ENCODE measurements at places on chromosomes 16 and 17.

GRCh38 chr17:29061036-29061435 lies 18.1 kb downstream of the PIPOX start:
- DNase-seq, result no peak

DNA sequence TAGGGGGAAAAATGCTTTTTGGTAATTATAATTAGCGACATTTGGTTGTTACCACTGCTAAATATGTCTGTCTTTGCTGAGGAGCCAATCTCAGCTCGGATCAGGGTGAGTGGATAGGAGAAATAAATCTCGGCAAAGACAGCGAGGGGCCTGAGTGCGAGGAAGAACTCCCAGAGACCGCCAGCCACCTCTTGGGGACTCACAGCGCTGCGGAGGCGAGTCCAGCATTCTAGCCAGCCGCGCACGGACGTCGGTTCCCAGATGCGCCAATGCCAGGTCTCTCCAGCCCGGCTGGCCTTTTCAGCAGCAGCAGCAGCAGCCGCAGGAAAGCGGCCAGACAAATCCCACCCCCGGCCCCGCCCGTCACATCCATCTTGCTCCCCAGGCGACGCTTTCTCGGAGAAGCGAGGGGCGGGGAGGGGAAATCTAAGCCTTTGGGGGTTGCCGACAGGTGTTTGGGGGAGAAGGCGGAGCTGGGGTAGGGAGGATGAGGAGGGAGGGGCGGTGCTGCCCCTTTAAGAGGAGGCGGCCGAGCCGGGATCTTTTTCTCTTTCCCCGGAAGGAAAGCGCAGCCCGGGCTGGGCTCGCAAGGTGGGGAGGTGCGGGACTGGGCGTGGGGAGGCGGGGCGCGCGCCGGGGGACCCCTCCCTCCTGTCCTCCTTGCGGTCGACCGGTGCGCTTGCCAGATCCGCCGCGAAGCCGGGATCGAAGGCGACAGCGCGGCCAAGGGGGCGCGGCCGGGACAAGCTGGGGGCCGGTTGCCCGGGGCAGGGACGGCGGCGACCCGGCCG lies at the start of gene ITGA3:
Gene ITGA3 (plus strand): TSS at position 685 of the 791 bp plus-strand sequence. CDS start 330 bp downstream, outside the sequence.
- peak; percentile 72 for DNase-seq

GRCh38 chr17:17714879-17715278 lies 33.6 kb downstream of the RAI1 start:
- DNase-seq, result no peak

DNA sequence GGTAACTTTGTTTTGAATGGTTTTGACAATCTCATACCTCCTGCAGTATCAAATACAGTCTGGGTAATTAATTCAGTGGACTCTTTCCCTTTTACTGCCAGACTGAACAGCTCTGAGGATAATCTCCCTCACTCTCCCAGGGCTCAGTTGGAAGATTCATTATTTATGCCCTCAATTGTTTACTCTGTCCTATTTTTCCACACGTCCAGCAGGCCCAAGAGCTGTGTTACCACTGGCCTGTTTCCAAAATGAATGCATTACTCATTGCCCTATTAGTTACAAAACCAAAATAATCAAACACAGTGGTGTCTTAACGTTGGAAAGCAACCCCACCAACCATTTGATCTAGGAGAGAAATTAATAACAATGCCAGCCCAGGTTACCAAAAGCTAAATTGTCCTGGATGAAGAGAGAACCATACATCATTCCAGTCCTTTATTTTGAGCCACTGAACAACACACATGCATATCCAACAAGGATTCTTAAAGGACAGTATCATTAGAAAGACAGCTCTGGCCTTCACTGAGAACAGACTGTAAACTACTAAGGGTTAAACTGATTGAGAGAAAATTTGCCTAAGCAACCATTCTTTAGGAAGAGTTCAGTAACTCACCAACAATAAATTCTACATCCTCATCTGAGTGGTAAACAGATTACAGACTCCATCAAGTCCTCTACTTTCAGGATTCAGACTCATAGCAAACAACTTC lies 34.5 kb downstream of the FAM222B start:
- no peak for DNase-seq

DNA sequence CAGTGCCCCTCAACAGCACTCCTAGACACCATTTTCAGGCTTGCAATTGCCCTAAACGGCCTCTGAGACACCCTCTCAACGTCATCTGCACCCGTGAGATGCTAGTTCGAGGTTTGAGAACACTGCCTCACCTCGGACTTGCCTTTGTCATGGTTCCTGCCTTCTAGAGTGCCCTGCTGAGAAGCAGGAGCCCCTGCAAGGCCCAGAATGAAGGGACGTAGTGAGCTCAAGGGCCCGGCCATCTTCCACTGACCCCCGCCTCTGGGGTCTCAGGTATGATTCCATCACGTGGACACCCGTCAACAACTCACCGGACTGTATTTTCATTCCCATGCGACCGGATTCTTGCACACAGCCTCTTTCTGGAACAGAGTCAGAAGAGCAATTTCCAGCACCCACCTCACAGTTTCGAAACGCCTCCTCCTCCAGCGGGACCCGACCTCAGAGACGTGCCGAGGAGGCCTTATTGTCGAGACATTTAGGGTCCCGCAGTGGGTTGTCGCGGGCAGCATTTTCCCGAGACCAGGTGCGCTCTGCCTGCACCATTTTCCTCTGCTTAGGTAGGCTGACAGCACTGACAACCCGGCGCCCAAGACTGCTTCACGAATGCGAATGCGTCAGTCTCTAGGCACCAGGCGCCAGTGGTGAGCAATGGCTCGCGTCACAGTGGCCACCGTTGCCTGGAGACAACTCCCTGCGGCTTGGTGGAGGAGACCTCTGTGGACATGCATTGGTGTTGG lies 999.9 kb downstream of the KCNJ18 start:
- no peak for DNase-seq
